CD4-positive, alpha-beta T cell treated with Interleukin-4 for 4 hours (primary cell): ENCODE measurements at places on chromosomes 11 and 22.
A peak's percentile ranks its signal among the peaks of the same experiment; 100 is the strongest.

DNA sequence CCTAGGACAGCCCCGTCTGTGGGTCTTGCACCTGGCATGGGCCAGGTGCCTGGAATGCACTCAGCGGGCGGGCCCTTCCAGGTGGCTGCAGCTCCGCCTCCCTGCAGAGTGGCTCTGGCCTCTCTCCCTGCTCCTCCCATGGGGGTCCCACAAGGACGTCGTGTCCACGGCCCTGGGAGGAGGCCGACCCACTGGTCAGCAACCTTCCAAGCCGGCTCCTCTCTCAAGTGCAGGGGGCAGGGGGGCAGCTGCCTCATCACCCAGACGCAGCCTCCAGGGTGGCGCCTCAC lies 41.9 kb downstream of the CERK start:
- no peak for DNase-seq

DNA sequence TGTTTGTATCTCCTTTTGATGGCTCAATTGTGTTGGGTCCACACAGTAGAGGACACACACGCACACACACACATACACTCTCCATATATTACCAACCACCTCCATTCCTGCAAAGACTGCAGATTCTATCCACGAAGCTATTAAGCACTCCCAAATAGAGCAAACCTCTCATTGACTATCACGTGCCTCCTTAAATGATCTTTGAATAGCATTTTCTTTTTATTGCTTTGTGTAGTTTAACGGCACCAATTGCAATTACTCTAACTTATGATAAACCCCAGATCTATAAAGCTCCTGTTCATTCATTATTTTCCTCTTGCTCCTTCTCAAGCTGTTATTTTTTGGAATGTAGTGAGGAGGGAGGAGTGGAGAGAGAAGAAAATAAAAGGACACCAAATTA lies 204.7 kb downstream of the ST3GAL4 start:
- DNase-seq: no peak

GRCh38 chr11:130555251-130555841 lies 106.9 kb downstream of the ADAMTS15 start:
- no peak for DNase-seq

DNA sequence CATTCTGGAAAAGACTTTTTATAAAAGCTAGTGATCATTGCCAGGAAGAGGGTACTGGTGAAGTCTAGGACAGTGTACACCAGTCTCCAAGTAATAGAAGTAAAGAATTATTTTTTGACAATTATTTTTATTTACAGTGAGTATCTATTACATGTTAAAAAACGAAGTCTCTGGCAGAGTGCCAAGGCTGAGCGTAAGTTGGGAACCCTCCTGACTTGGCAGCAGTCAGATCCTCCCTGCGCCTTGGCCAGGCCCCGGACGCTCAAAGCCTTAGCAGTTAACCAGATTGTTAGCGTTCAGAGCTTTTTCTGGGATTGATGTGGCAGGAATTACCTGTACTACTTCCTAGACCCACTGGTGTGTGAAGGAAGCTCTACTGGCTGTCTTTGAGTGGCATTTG lies 38.1 kb upstream of the CTTN start:
- DNase-seq: no peak

GRCh38 chr22:31080848-31081649 lies at the start of gene SMTN:
TSS of gene SMTN (plus strand) at chr22:31081318. CDS start at chr22:31083259, 1,941 bp downstream.
- peak; percentile 76 for DNase-seq

DNA sequence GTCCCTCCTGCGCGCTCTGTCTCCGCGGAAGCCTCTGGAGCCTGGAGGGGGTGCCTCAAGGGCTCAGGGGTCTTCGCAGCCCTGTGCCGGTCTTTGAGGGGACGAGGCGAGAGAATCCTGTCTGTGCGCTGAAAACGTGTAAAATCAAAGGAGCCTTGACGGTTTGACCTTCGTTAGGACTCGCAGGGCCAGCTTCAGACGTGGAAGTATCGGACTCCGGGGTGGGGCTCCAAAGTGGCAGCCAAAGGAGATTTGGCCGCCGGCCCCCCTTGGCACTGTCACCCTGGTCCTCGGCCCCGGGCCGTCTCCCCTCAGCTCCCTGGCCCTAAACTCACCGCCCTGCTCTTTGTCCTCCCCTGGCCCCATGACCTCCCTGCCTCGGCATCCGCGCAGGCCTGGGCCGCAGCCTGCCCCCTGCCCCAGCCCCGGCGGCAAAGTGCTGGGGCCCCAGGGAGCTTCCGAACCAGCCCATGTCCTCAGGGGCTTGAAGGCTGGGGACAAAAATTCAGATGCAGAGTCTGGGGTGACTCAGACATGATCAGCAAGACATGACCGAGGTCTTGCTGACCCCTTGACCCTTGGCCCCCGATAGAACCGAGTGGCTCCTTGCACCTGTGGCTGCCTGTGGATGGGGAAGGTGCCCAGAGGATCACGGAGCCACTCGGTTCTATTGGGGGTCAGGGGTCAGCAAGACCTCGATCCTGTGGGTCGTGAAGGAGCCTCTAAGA lies 6.9 kb upstream of the PHRF1 start:
- no peak for DNase-seq

- no peak for DNase-seq
Observed at GRCh38 chr11:43555816-43556611, 124.5 kb upstream of the HSD17B12 start.

GRCh38 chr11:65109231-65110198 lies 2.2 kb upstream of the TM7SF2 start:
- no peak for DNase-seq

- DNase-seq: no peak
Observed at GRCh38 chr11:7892059-7892699, 38.9 kb downstream of the OR10A6 start.

- DNase-seq: no peak
Observed at GRCh38 chr11:93654226-93654625, 7.3 kb upstream of the CEP295 start.
